ENCODE measurements at places on chromosomes 1 and 21.

GRCh38 chr21:33840771-33841170 is 74.8 kb downstream of the ATP5PO start:
- DNase-seq = no peak

DNA sequence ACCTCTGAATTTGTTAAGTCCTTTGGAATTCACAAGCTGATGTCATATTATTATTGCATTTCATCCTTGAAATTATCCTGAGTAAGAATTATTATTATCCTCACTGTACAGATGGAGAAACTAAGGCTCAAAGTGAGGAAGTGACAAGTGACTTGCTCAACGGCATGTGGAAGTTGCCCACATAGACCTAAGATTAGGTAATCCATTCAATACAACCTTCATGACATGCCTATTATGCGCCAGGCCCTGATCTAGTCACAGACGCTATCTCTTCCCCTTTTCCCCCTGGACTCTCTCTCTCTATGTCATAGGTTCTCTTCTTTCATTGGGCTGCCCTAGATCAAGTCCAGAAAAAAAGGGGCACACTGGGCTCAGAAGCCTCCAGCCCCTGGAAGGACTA is 84.9 kb upstream of the KCNK2 start:
- no peak for DNase-seq

DNA sequence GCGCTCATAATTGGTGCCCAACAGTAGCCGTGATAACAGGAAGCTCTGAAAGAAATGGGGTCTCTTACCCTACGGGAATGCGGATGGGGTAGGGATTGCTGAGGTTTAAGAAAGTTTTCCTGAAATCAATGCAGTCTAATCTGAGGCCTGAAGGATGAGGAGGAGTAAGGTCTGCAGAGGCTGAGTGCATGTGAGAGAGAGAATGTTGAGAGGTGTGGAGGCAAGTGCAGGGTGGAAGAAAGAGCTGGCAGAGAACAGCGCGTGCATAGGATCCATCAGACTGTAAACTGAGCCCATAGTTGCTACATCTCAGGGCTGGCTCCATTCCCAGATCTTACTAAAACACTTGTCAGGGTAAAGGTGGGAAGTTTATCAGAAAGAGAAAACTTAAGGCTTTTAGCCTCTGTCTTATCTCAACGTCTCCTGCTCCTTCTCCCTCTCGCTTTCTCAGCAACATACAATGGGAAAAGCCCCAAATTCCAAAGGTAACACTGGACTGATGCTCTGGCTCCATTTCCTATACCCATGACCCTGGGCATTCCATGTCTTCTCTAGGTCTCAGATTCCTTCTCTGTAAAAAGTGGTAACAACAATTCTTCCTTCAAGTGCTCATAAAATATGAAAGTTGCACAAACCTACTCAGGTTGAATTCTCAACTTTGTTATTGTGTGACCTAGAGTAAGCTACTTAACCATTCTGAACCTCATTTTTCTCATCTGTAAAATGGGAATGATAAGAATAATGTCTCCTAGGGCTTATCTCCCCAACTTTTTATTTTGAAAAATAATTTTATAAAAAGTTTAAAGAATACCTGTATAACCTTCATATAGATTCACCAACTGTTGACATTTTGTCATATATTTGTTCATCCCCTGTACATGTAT is 75.2 kb downstream of the SH3GLB1 start:
- no peak for DNase-seq

DNA sequence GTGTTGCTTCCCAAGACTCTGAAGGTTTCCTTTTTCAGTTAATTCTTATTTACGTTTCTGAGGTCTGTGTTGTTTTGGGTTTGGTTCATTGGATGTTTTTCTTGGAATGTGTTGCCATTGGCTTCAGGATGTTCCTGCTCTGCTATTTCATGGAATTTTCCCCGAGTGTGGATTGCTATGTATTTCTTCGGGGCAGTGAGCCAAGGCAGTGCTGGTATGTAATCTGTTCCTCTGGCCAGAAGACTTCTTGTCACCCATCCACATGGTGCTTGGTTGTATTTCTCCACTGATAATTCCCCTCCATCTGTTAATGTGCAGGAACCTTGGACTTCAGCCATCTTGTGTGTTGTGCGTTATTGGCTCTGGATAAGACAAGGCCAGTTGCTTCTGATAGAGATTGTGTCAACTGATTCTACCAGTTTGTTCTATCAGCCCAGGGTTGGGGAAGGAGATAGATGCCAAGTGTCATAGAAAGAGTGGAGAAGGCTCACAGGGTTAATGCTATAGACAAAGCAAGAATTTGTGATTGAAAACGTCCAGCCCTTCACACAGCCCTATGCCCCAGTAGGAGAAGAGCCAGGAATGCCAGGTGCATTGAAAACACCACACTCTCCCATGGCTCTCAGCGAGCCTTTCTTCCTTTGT is 505.2 kb downstream of the PLPP3 start:
- DNase-seq = no peak

DNA sequence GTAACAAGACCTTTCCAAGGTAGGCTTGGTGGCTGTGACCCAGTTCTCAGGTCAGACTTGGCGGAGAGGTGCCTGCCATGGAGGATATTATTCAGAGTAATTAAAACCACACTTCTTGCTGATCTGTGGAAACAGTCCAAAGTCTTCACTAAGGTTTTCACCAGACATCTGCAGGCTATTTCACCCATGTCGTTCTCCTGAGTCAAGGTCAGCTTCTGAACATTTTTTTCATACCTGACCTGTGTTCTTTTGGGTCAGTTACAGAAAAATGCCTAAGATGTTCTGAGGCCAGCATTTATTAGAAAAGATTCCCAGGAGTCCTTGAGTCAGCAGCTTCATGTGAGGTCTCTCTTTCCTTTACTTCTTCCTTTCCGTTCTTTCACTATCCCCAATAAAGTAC is 54.9 kb downstream of the RGL1 start:
- no peak for DNase-seq

- no peak for DNase-seq
Observed at GRCh38 chr1:212968368-212968863, 18.1 kb downstream of the VASH2 start.

- no peak for DNase-seq
Observed at GRCh38 chr1:153963850-153964331, 554 bp upstream of the SLC39A1 start.

DNA sequence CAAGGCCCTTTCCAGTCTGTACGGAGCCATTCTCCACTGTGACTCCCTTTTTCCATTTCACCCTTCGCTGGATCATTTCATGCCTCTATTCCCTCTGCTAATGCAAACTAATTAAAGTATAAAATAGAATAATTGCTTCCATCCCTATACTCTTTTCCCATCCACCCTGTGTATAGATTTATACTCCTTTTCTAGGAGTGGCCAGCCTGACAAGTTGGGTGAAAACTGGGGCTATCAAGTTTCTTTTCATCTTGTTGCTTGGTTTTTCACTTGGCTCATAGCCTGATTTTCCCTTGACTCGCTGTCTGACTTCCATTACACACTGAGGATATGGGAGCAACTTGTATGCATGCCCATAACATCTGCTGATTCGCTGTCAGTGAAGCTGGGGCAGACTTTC is 107.0 kb downstream of the PLXNA2 start:
- DNase-seq = no peak

DNA sequence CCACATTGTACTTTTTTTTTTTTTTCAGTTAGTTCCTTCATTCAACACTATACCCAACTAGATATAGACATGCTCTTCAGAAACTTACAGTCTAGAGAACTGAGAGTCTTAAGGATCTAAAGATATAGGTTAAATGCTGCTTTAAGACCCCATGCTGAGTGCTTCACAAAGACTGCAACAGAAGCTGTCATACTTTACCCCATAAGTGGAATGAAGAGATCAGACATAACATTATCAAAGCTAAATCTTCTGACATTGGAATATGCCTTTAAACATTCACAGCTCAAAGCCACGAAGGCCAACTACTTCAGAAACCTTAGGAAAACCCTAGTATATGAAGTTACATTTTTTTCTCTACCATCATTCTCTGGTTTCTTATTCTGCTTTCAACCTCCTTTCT is 666.4 kb downstream of the KCNT2 start:
- no peak for DNase-seq

- no peak for DNase-seq
Observed at GRCh38 chr1:192579010-192579738, 3.6 kb downstream of the RGS1 start.

Measured in amygdala (tissue), 56 donors.